Stimulated activated CD4-positive, alpha-beta T cell treated with anti-CD3 and anti-CD28 coated beads, Interleukin-1b, Interleukin-23, amount 100 ng/mL, for 4 hours (primary cell): ENCODE measurements at places on chromosomes 1 and 21.

- no peak for DNase-seq
Measured at GRCh38 chr1:30762152-30762929, 4.8 kb upstream of the LAPTM5 start.

- DNase-seq = no peak
Measured at GRCh38 chr1:14308460-14308859, 290.0 kb upstream of the KAZN start.

DNA sequence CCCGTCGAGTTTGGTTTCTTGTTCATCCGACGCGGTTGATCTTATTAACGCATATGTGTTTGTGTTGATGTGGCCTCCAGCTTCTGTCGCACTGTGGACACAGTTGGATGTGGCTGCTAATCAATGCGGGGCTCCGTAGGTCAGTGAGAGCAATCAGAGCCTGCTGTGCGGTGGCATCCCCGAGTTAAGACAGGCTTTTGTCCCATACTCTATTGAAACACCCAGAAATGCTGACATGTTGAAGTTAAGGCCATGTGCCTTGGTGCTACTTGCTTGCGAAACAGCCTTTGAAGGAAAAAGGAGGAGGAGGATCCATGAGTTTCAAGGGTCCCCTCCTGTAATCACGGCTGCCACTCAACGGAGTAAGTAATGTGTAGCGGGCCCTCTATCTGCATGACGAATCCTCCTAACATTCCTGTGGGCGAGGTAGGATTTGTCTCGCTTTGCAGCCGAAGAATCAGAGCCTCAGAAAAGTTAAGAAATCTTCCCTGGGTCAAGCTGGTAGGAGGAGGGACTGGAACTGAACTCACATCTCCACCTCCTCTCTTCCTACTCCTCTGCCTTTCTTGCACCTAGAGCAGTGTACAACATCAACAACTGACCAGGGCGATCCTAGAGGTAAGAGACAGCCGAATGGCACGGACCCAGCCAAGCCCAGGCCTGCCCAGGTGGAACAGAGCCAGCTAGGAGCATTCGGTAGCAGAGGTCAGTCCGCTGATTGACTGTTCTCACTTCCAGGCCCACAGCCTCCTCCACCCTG is 19.5 kb downstream of the PDE9A start:
- no peak for DNase-seq

DNA sequence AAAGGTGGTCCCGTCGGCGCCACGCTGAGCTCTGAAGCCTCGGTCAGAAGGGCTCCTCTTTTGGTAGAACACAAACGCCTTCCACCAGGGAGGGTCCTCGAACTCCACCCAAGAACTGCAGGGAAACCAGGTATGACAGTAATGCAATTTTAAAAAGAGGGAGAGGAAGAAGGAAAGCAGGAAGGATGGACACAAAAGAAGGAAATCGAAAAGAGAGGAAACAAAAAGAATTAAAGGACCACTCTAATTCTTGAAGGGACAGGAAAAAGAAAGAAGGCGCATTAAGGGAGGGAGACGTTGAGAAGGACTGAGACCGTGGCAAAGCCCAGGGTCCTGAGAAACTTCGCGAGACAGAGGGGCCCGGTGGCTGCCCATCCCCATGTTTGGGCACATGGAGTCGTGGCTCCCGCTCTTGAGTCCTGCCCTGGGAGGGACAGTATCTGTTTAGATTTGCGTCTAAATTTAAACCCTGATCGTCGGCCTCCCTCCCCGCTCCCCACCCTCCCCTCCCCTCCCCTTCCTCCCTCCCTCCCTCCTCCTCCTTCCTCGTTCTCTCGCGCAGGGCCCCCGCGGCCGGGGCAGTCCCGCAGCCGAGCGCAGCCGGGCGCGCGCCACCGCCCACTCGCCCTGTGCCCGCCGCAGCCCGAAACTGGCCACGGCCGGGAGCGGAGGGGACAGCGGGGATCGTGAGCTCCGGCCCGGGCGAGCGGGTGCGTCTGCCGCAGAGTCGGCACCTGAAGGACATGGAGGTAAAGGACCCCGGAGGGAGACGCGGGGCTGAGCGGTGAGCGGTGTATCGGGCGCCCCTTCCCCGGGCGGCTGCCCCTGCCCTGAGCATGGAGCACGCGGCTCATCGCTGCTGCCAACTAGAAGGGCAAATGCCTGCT is at the start of gene RCSD1:
Gene RCSD1, plus strand, starts transcription at position 552 of the 887 bp plus-strand sequence. Its CDS starts 192 bp downstream, at position 744.
- DNase-seq = peak; percentile 58

DNA sequence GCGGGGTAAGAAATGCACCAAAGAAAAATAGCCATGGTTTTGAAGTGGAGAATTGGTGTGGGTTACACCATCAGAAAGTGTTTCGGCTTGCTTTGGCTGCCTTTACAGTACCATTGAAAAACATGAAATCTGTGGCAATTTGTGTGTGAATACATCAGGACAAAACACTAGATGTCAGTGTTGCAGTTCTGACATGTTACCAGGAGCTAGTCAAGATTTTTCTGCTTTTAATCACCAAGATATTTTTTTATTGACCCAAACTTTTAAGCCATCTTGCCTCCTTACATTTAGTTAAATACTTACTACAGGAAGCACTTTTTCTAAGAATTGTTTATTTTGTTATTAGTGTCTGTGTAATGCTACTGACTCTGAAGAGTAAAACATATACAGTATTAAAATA is 14.3 kb downstream of the RRP15 start:
- no peak for DNase-seq

GRCh38 chr1:159493354-159493753 is 42.5 kb downstream of the OR10J5 start:
- DNase-seq = no peak

DNA sequence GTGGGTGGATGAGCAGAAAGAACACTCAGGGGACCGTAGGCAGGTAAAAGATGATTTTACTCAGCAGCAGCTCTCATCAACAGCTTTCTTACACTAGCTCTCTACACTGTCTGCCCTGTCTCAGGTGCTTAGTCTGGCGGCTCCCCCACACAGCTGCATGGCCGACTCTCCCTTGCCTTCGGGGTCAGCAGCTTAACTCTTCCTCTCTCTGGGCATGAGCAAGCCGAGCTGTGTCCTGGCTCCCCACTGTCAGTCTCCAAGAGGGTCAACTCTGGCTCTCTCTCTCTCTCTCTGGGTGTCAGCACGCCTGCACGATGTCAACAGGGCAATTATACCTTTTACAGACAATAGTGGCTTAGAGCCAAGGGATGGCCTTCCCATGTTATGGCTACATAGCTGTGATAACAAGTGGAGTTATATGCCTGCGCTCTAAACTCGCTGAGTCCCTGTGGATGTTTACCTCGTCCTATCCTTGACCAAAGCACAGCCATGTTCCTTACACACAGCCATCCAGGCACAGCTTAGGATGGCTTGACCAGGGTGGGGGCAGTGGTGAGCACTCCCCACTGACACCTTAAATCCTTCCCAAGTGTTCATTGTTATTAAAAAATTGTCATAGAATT is 3.1 kb upstream of the BCL10 start:
- DNase-seq = no peak
